ENCODE measurements at places on chromosomes 5 and 9. TPM values are rescaled to one million over a fixed set of nuclear protein-coding genes. Genes with fewer than 3 reads are reported as not detected.
A peak's percentile ranks its signal among the peaks of the same experiment; 100 is the strongest.

GRCh38 chr5:127025467-127025866 is 4.9 kb downstream of the MARCHF3 start:
- peak; percentile 32 for DNase-seq

- DNase-seq: no peak
These were observed 5.6 kb downstream of the IDNK start for GRCh38 chr9:83628540-83628939.

Gene MYOZ3
- 51.5 TPM for total RNA-seq

DNA sequence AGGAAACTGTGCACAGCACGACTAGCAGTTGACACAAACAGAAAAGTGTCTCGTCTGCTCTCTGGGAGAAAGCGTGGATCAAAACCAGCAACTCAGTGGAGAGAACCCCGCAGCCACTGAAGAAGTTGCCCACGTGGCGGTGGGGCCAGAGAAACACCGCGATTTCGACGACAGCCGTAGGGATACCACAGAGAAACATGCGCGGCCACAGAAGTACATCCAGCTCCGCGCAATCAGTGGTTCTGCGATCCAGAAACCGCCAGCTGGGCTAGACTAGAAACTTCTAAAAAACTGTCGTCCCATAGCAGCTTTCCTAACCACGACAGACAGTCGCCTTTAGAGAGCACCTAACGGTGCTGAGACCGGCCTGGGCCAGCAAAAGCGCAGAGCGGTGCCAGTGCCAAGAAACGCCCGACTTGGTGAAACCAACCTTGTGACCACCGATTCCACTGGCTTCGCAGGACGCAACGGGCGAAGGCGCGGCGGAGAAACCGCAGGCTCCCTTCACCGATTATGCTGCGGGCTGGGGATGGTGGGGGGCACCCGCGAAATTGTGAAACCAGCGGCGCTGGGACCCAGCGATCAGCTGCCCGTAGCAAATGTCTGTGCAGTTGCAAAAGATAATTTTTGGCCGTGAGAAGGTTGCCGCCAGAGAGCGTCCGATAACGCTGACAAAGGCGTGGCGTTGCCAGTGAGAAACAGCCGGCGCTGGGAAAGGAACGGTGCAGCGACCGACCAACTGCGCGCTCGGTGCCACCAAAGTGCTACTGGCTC is 2.7 kb upstream of the ANXA2R start:
- DNase-seq: peak; percentile 77

DNA sequence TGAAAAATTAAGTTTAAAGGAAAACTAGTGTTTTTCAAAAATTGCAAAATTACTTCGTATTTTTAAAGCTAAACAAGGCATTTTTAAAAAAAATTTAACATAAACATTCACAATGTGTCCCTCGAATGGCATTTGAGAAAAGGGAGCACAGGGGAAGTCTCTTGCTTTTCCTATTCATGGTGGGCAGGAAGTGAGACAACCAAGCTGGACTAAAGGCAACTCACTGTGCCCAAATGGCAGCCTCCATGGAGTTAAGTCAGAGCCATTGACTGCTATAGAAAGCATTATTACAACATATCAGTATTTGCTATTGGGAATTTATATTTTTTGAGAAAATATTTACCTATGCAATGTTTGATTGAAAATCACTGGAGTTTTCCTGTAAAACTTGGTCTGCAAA is 8.3 kb downstream of the HNRNPH1 start:
- DNase-seq: no peak

- no peak for DNase-seq
These were observed 62.2 kb downstream of the CFAP77 start for GRCh38 chr9:132472199-132472598.

GRCh38 chr9:133880136-133880535 is 112.0 kb downstream of the VAV2 start:
- DNase-seq: no peak

DNA sequence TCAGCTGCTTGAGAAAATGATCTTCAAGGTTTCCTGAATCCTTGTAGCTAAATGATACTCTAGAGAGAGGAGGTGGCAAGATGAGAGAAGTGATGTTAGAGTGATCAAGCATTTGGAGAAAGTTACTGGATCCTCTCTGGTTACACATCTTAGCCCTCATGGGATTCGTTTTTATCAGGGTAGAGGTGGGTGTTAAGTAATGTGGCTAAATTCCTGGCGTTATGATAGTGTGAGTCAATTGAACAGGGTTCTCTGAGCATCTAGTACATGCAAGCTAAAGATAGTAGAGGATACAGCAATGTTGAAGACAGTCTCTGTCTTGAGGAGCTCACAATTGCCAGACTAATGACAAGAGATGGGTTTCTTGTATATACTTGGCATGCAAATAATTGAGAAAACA is 123.7 kb downstream of the PSD2 start:
- no peak for DNase-seq

DNA sequence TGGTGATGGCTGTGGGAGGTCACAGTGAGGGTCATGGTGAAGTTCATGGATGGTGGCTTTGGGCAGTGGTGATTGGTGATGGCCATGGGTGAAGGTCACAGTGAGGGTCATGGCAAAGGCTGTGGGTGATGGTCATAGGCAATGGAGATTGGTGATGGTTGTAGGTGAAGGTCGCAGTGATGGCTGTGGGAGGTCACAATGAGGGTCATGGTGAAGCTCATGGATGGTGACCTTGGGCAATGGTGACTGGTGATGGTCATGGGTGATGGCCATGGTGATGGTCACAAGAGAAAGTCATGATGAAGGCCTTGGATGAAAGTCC is 115.6 kb upstream of the IRX4 start:
- no peak for DNase-seq

DNA sequence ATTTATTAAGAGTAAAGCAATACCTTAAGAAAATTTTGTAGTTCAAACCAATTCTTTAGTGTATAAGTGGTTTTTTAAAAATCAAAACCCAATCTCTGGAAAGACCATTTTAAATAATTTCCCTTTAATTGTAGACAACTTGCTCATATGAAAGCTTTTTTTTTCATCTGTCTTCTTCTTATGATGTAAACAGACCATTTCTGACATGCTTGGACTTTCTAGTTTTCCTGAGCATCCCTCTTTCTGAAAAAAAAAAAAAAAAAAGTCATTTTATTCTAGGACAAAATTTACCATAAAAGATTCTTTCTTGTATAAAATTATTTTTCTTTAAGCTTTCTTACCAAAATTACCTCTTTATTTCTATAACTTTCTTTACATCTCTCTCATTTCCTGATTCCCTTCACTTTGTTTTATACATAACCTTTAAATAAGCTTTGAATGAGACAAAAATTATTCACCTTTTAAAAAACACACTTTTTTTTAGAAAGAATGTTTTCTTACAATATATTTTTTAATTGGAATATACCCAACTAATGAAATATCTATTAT is 67.5 kb downstream of the COL15A1 start:
- DNase-seq: peak; percentile 43

Gene SLC12A7
- 25.2 TPM for total RNA-seq

GRCh38 chr9:83024506-83025125 is 38.3 kb downstream of the RASEF start:
- no peak for DNase-seq

DNA sequence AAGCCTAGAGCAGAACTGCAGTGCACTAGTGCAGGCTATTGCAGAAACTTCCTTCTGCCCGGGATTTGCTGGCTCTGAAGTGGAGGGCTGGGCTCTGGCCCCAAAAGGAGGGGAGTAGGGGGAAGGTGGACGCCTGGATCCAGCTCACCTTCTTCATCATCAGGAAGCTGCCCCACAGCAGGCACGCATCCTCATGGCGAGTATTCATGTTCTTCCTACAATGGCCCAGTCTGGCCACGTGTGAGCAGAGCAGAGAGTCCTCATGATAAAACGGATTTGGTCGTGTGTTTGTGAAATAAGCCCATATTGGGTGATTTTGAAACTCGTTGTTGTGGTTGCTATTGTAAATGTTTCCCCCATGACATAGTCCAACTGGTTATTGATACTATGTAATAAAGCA is 8.2 kb upstream of the GLIPR2 start:
- DNase-seq: no peak

Gene BHMT2
- total RNA-seq: 5.1 TPM

GRCh38 chr9:84261070-84261746 is 79.3 kb downstream of the SLC28A3 start:
- peak; percentile 91 for DNase-seq

DNA sequence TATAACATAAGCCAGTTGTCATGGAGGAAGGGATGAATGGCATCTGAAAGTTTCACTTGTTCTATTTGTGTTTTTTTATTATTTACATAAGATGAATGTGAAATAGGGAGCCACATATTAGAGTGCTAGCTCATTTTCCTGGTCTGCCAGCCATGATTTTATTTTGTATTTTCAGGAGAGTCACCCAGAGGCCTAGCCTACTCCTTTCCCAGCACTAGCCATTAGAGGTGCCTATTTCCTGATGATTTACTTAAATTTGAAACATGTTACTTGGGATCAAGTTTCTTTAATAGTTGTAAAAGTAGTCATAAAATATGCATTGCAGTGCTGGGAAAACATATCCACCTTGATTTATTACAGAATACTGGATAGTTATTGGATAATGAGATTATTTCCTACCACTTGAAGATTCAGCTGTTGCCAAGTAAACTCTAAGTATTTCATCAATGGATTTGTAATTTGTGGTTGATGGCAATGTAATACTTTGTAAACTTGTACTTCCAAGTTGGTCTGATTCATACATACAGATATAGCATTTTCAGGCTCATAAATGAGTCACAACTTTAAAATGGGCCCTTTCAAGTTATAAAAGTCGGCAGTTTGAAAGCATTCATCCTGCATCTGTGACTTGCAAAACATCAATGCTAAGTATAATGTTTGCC is 50.8 kb downstream of the KCNN2 start:
- no peak for DNase-seq

Gene SPEF2
- 20.0 TPM for total RNA-seq

Gene TCF7
- total RNA-seq: 0.82 TPM

GRCh38 chr9:129783516-129784361 is 19.2 kb upstream of the TOR1B start:
- DNase-seq: peak; percentile 88

DNA sequence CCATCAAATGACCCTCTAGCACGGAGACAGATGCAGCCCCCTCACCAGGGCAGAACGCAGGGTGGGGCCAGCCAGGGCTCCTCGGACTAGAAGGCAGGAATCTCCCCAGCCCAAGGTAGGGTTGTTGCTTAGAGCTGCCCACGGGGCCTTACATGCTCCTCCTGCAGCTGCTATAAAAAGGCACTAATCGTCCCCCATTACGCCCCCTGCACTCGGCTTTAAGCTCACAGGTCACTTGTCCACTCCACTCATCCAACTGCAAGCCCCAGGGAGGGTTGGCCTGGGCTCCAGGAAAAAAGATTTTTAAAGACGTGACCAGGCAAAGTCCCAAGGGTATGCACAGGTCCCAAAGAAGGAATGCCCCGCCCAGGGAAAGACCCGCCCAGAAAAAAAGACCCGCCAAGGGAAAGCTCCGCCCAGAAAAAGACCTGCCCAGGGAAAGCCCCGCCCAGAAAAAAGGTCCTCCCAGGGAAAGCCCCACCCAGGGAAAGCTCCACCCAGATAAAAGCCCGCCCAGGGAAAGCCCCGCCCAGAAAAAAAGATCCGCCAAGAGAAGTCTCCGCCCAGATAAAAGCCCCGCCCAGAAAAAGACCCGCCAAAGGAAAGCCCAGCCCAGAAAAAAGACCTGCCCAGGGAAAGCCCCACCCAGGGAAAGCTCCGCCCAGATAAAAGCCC is 11.1 kb downstream of the GRIN1 start:
- no peak for DNase-seq

DNA sequence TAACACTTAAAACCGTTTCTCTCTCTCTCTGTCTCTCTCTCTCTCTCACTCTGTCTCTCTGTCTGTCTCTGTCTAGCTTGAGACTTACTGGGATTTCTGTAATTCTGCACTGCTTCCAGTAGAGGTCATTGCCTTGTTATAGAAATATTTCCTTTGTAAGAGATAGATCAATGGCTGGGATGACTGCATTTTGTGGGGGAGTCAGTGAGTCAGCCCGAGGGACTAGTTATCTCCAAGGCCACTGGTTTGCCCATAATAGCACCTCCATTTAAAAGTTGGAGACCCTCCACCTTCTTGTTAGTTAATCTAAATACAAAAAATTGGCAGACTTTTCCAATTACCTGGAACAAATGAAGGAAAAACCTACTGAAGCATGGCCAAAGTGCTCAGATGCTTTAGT is 547.2 kb downstream of the LRRC70 start:
- peak; percentile 7 for DNase-seq

- no peak for DNase-seq
These were observed 10.4 kb upstream of the FAM120AOS start for GRCh38 chr9:93463638-93464248.

DNA sequence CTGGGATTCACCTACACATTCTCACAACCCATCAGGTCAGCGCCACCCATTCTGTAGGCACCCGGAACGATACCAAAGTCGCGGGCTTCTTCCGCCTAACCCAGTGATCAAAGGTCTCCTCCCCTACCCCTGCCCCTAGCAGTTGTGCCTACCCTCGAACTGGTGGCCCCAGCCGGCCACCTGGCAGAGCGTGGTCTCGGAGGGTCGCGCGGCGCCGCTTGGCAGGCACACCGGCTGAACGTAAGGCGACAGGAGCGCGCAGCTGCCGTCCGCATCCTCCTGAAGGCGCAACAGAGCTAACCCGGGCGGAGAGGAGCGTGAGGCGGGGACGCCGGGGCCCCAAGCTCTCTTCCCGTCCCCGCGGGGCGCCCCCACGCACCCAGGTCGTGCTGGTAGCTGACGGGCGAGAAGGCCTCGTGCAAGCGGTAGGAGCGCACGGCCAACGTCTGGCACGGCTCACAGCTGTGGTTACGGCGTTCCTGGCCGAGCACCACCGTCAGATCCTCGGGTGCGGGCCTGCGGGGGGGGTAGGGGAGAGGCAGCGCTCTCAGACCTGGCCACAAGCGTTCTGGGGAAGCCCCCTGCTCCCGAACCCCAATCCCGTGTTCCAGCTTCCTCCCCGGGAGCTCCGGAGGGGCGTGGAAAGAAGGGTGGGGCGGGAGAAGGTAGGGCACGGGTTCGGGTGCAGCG is 2.8 kb upstream of the PFN3 start:
- no peak for DNase-seq

Gene ALDOB
- total RNA-seq: not detected

- DNase-seq: no peak
These were observed 104.8 kb downstream of the VCAN start for GRCh38 chr5:83576341-83576740.

Gene PAEP
- not detected for total RNA-seq

DNA sequence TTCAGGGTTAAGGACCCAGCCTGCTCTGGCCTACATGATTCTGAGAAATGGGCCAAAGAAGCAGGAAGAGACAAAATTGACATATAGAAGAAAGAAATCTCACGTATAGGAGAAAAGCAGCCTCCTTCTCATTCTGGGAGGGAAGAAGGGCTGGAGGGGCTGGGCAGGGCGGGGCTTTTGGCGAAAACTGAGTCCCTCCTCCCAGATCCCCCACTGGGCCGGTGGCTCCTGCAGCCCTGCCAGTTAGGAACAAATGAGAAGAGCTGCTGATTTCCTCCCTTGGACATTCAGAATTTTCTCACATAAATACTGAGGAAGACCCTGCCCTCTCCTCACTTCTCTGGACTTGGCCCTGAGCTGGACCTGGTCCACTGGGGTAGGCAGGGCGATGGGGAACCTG is at the start of gene WNT8A:
TSS of gene WNT8A (plus strand) at position 332 of the 400 bp plus-strand sequence. CDS start 95 bp downstream, outside the sequence.
- no peak for DNase-seq

Gene ELAVL2
- 1.8 TPM for total RNA-seq

GRCh38 chr5:73592551-73592950 is 27.0 kb downstream of the UTP15 start:
- no peak for DNase-seq
